ENCODE measurements at places on chromosomes 2 and 18.
A peak's percentile ranks its signal among the peaks of the same experiment; 100 is the strongest.

GRCh38 chr2:241009601-241010530, 11.4 kb downstream of the SNED1 start:
- DNase-seq: peak; percentile 40

- no peak for DNase-seq
Measured at GRCh38 chr2:15932394-15933183, 7.8 kb upstream of the MYCN start.

- peak; percentile 63 for DNase-seq
Measured at GRCh38 chr2:190583507-190584337, 49.2 kb upstream of the NEMP2 start.

GRCh38 chr2:235666213-235666781, 172.5 kb downstream of the AGAP1 start:
- DNase-seq: peak; percentile 98

- no peak for DNase-seq
Measured at GRCh38 chr2:131584380-131584779, 56.7 kb downstream of the CCDC74A start.

DNA sequence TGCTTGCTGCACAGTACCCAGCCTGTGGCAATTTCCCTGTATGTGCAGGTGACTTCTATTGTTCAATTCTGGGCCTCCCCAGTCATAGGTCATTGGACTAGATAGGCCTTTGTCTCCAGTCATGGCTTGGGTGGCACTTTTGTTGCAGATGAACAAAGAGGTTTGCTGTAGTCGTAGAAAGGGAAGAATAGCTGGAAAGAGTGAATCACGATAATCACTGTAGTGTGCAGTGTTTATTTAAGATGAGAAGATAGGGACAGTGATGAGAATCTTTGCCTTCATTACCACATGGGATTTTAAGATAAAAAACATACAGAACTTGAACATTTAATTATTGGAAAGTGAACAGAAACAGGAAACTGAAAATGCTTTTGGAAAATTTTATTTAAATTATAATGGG, 156.1 kb upstream of the CYRIA start:
- no peak for DNase-seq

GRCh38 chr18:55912071-55912470, 324.1 kb upstream of the TCF4 start:
- no peak for DNase-seq

DNA sequence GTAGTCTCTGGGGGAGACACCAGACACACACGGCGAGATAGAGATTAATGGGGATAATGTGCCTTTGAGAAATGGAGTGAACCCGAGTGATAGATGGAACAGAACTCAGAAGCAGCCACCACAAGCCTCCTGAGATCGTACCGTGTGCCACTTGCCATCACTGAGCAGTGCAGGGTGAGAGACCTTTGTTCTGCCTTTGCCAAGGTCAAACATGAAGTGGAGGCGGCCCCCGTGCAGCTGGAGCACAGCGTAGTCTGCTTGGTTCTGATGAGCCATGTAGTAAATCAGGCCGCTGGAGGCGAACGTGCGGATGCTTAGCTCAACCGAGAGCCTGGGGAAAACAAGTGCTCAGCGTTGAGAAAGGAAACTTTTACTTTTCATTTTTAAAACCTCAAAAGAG, 167.0 kb downstream of the LAMA1 start:
- no peak for DNase-seq

DNA sequence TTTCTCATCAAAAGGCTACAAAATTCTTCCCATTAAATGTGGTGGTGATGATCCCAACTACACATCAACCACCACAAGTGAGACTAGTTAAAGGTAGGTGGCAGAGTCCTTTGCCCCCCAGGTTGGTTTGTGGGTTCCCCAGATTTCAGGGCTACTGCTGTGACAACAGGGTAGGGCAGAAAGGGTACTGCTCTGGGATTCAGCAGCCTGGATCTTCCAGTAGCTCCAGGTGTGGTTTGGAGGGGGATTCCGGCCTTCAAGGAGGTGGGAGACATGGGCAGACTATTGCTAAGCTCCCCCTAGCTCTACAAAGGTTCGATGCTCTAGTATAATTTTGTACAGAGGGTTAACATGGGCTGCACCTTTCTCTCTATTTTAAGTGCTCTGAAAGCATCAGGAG, 74.9 kb upstream of the FZD5 start:
- no peak for DNase-seq

- peak; percentile 33 for DNase-seq
Measured at GRCh38 chr18:79129120-79129519, 59.9 kb downstream of the ATP9B start.

All from muscle of leg (tissue), 16 donors.